Peyer's patch (tissue), 4 donors: ENCODE measurements at places on chromosomes 12 and 14.

- no peak for DNase-seq
Measured at GRCh38 chr12:122527478-122527944, 462 bp downstream of the KNTC1 start.

DNA sequence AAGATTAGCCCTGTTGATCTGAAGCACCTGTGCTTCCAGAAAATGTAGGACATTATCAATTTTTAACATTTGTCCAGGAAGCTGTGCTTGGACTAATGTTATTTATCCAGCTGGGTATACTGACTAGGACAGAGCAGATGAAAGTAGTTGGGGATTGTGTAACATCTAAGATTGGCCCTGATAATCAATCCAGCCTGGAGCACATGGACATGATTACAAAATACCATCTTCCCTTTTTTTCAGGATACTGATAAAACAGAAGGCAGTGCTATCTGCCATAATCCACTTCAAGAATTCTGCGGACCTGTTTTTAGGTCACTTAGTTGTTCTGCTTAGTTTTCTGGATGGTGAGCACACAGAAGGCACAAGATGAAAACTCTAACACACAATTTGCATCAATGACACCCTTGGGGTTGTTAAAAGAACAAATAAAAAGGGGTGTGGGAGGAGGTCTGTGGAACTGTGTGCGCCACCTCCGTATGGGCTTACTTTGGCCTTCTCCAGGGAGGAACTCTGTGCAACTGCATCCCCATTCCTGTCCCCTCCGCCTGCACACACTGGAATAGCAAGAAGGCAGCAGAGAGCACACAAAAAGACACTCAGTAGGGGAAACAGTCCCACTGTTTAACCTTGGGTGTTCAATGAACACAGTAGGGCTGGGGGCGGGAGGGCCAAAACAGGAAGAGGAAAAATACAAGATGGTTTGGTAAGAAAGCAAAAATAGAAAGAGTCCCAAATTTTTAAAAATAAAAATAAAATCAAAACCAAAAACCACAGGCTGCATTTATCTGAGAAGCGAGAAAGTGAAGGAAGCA lies 31.1 kb upstream of the DUSP6 start:
- DNase-seq = no peak

DNA sequence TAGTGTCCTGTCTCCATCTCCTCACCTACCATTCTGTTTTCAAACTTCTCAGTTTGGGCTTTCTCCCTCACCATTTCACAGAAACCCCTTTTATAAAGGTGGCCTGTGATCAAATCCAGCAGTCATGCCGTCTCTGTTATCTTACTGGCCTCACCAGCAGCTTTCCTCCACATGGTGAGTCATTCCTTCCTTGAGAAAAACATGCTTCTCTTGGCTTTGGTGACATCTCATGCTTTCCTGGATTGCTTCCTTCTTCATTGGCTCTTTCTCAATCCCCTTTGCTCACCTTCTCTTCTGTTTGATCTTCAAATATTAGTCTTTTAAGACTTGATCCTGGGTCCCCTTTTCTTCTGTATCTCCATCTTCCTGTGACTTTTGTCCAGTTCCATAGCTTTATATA lies 164.9 kb downstream of the ANO4 start:
- DNase-seq = no peak

GRCh38 chr12:67073336-67073735 lies 195.8 kb upstream of the CAND1 start:
- DNase-seq = no peak

DNA sequence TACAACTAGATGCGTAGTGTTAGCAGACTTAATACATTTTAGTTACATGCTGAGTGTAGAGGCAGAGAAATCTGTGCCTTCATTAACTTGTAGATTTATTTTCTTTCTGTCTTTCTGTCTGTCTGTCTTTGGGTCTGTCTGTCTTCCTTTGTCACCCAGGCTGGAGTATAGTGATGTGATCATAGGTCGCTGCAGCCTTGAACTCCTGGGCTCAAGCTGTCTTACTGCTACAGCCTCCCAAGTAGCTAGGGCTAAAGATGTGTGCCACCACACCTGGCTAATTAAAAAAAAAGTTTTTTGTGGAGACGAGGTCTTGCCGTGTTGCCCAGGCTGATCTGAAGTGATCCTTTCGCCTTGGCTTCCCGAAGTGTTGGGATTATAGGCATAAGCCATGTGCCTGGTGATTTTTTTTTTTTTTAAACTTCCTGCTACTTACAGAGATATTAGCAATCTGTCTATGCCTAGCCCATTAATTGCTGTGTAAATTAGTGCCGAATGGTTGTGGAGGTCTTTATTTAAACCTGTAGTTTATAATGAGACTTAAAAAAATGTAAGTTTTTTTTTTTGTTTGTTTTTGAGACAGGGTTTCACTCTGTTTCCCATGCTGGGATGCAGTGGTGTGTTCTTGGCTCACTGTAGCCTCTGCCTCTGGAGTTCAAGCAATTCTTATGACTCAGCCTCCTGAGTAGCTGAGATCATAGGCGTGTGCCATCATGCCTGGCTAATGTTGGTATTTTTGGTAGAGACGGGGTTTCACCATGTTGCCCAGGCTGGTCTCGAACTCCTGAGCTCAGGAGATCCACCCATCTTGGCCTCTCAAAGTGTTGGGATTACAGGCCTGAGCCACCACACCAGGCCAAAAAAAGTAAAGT lies 22.8 kb downstream of the ERC1 start:
- DNase-seq = no peak

DNA sequence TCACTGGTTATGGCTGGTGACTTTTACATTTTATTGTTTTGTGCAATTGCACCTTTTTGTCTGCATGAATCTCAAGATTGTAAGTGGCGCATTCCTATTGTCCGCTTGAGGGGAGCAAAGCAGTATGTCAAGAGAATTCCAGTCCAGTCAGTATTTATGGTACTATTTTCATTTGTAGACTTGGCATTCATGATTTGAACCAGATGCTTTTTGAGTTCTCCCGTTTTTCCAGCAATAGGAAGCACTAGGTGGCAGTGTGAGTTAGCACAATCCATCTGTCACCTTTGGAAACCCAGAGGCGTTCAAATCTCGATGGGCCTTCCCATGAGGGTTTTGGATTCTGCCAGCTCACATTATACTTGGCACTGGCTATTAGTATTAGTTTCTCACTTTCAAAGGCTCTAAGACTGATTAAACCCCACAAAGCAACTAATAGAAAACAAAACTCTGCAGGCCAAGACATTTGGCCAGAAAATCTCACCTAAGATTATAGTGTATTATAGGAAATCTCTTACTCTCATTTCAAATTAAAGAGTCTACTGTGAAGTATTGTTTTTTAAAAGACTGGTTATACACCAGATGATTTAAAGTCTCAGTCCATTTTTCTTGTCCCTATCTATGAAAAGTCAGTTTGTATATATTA lies 2.2 kb downstream of the DACT1 start:
- peak; percentile 66 for DNase-seq

DNA sequence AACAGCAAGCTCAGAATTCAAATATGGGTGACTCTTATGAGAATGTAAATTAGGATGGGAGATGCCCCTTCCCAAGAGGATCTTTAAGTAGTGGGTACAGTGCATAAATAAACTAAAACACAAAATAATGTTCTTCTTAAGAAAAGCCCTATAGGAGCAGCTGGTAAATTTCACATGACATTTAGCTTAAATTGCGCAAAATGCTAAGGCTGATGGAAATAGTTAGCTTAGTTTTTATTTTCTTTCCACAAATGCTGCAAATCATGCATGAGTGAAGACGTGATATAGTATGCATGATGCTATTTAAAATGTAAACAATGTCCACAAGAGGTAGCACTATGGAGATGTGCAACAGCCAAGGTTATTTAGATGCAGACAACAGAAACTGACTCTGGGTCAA lies 328.1 kb downstream of the ATP23 start:
- DNase-seq = no peak

- no peak for DNase-seq
Measured at GRCh38 chr12:128813883-128814282, 9.9 kb downstream of the SLC15A4 start.

DNA sequence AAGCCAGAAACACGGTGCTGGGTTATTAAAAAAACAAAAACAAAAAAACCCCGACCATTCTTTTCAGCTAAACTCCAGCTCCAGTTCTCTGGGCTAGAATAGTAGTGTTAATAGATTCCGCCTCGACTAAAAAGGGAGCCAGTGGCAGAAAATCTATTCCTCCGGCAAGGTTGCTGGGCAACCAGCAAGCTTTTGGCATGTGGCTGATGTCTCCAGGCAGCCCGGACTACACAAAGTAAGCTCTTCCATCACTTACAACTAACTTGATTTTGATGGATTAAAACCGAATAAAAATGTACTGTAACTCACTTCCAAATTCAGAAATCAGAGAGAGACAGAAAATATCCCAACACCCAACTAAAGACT lies 126.4 kb upstream of the FOXN3 start:
- DNase-seq = no peak

- DNase-seq = no peak
Measured at GRCh38 chr12:12609692-12610091, 2.0 kb upstream of the CREBL2 start.

DNA sequence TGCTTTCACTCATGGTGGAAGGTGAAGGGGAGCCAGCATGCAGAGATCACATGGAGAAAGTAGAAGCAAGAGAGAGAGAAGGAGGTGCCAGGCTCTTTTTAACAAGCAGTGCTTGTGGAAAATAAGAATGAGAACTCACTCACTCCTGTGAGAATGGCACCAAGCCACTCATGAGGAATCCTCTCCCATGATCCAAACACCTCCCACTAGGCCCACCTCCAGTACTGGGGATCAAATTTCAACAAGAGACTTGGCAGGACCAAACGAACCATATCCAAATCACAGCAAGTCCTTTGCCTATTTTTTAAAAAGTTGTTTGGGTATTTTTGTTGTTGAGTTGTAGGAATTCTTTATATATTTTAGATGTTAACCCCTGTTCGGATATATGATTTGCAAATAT lies 245.9 kb upstream of the ARID2 start:
- DNase-seq = no peak

GRCh38 chr12:4506870-4507269 lies 31.8 kb upstream of the RAD51AP1 start:
- DNase-seq = no peak

DNA sequence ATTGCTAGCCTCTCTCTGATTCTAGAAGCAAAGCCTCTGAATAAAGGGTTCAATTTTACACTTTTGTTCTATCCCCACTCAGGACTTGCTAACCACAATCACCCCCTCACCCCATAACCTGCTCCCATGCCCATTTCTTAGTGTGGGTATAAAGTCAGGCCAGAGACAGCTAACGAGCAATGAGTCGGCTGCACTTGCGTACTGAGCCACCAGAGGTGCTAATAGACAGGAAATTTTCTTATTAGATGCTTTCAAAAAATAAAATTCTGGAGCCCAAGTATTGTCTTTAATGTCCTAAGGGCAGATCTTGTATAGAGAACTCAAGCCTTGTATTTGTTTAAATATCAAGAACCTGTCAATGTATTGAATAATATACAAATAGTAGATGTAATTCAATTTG lies 256.9 kb downstream of the SYT1 start:
- no peak for DNase-seq

- DNase-seq = no peak
Measured at GRCh38 chr12:5718680-5719079, 226.4 kb downstream of the ANO2 start.

GRCh38 chr14:71942904-71943694 lies 10.9 kb downstream of the RGS6 start:
- no peak for DNase-seq

DNA sequence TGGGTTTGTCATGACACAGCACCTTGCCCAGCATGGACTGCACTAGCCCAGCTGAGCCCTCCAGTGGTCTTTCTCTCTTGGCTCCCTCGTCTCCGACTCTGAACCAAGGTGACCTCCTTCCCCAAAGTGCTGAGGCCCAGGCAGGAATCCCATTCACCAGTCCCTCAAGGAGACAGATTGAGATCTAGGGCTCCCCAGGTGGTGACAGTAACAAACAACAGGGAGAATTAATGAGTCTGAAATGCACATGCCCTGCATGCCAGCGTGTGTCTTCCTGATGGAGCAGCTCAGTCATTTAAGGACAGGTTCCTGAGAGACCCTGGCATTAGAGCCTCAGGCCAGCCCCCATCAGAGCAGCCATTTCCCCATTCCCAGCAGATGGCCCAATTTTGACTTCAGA lies 51.4 kb upstream of the OAS1 start:
- no peak for DNase-seq

DNA sequence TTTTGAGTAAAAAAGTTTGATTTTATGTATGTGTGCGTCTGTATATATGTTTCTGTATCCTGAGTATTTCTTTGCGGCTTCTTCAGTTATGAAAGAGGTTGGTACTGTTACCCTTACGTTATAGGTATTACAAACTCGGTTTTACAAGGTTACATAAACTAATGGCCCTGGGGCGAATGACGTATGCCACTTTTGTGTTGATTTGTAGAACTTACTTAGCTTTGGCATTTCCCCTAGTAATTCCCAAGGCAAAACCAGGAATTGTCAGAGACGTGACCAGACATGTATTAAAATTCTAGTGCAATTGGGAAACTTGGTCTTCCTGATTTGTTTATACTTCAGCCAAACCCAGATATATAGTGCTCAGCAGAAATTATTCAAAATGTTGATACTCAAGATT lies 93.3 kb downstream of the DUSP16 start:
- DNase-seq = no peak

- no peak for DNase-seq
Measured at GRCh38 chr14:23360496-23360895, 4.5 kb downstream of the EFS start.

DNA sequence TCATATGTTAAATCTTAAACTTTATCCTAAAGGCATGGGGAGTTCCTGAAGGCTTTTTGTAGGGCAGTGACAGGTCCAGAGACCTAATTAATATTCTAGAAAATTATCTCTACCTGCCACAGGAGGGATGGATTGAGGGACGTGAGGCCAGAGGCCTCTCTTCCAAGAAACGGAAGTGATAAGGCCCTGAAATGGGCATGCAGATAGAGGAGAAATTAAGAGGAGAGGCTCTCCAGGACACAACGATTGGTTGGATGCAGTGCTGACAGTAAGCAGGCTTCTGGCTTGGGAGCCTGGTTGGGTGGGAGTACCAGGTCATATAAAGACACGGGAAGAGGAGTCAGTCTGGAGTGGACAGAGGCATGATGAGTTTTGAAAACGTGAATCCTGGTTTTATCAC lies 3.1 kb upstream of the BORCS5 start:
- no peak for DNase-seq

- no peak for DNase-seq
Measured at GRCh38 chr14:71130491-71131179, 223.4 kb downstream of the PCNX1 start.

- DNase-seq = no peak
Measured at GRCh38 chr12:32450768-32451167, 51.4 kb downstream of the FGD4 start.

DNA sequence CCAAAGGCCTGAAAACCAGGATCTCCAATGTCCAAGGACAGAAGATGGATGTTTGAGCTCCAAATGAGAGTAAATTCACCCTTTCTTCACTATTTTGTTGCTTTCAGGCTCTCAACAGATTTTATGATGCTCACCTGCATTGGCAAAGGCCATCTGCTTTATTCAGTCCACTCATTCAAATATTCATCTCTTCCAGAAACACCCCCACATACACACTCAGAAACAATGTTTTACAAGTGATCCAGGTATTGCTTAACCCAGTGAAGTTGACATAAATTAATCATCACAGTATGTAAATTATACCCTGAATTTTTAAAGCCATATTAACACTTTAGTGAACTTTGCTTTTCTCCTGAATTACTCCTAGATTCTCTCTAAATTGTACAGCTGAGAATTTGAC lies 63.3 kb downstream of the DUSP6 start:
- no peak for DNase-seq

- no peak for DNase-seq
Measured at GRCh38 chr12:27674989-27675388, 21.3 kb upstream of the REP15 start.

GRCh38 chr12:132936163-132936562 lies 19.9 kb downstream of the ZNF605 start:
- DNase-seq = no peak
